ENCODE measurements at places on chromosomes 2 and 18.

GRCh38 chr2:16728351-16729136, 62.9 kb upstream of the CYRIA start:
- DNase-seq = no peak

DNA sequence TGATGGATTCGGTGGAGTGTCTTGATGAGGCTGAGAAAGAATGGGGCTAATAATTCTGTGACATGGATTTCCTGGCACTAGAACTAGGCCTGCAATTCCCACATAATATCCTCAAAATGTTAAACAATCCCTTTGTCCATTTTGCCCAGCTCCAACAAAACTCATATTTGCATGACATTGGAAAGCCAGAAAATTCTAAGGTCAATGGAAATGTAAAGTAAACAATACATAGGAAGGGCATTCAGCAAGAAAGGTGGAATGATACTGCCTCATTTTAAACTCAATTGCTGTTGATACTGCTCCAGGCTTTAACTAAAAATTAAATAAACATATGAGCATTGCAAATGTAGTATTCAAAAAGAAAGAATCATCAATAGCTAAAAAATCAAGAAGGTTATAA, 434.8 kb upstream of the SLC8A1 start:
- DNase-seq = no peak

DNA sequence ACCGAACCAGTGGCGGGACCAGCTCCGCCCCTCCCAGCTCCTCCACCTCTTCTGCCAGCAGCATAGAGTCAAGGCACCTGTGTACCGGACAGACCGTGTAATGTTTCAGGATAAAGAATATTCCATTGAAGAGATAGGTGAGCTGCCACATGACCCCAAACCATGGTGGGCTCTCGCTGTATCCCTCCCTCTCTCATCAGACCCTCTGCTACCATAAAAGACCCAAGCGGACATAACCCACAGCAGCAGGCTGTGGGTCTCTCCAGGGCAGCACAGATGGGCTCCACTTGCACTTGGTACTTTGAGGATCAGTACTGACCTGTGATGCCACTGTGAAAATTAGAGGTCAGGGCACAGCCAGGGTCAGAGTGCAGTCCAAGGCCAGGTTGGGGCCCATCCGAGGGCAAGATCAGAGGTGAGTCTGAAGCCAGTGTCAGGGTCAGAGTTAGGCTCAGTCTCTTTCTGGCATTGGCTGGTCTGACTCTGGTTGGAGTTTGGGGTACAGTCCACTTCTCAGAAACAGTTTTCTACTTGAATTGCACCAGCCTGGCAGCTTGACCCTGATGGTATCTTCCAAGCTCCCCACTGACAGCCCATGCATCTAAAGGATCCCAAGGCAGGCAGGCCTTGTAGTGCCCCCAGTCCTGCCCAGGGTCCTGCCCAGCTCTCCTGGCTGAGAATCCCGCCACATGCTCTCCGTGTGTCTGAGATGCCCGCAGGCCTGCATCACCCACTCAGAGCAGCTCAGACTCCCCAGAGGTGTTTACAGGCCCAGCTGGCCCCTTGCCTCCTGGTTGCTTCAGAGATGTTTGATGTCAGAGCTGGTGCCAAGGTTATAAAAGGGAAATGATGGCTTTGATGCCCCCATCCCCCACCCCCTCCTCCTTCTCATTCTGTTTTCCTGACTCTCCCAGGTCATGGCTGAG, 212.1 kb downstream of the DYSF start:
- no peak for DNase-seq

DNA sequence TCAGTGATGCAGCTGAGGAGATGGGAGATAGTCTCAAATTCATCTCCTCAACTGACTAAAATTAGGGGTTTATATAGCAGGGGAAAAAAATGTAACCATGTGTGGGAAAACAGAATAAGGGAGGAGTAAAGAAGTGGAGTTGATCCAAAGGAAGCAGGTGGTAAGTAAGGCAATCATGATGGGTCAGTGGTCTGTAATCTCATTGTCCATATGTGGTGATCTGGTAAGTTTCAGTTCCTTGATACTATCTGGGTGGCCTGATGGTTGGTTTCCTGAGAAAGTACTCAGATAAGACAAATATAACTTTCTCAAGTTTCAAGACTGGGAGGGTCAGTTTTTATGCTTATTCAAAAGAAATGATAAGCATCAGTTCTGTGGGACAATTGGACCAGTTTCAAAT, 312.3 kb upstream of the KCNJ3 start:
- DNase-seq = no peak

DNA sequence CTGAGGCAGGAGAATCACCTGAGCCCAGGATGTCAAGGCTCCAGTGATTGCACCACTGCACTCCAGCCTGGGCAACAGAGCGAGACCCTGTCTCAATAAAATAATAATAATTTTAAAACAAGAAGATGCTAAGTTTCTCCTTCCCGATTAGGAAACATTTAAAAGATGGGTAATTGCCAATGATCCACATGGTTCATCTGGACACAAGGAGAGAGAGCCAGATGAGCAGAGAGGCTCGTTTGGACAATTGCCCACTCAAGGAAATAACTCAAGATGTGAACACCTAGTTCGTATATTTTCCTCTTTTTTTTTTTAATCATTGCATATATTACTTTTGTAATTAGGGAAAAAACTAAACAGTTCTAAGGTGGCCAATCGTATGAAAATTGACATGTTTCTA, 3.6 kb upstream of the ACTG2 start:
- DNase-seq = no peak

DNA sequence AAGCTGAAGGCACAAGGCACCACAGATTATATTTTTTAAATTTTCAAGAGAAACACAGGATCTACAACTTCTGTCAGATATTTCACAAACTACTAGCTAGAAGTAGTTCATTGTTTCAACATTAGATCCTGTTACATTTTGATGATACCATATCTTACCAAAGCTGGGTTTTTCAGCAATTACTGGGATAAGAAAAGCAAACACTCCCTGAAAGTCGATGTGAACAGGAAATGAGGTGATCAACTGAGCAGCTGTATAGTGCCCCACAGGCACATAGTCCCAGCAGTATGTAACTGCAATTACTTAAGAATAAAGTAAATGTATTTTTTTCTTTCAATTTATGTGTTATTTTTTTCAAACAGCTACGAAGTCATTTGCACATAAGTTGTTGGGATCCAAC, 103.5 kb downstream of the DNER start:
- DNase-seq = no peak

GRCh38 chr2:124898827-124899226, 873.7 kb downstream of the CNTNAP5 start:
- no peak for DNase-seq

DNA sequence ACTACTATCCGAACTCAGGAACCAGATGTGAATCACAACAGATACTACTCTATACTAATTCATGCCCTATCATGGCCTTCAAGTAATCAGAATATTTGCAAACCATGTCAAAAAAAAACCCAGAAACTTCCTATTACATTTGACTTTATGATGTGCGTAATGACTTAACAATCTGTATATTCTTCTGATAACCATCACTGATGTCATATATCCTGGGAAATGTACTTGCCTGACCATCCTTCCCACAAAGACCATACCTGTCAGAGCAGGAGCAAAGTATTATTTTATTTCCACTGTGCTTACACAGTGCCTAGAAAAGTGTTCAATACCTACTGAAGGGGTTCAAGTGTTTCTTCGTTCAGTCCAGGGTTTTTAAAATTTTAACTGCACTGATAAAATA, 27.5 kb downstream of the PPP4R1 start:
- DNase-seq = no peak

- no peak for DNase-seq
Measured at GRCh38 chr2:70979626-70980025, 1.2 kb downstream of the ANKRD53 start.

- DNase-seq = no peak
Measured at GRCh38 chr2:23568626-23569190, 183.7 kb downstream of the KLHL29 start.

DNA sequence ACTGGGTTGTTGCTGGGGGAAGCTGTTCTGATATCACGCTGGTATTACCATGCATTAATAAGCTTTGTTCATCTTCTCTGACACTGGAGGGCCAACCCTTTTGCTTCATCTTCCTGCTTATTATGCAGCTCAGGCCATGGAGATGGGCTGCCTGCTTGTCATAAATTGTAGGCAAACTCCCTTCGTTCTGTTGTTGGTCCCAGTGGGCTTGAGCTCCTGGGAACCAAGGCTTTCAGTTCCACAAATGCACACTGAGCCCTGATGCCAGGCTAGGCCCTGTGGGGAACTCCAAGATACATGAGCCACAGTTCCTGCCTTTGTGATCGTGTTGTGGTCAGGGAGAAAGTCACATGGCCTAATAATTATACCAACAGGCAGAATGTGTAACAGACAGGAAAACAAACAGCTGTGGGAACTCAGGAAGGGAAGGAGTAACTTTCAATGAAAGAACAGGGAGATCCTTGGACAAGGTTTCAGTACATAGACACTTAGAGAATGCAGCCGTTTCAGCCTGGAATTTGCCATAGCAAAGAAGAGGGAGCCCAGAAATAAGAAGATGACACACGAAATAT, 49.0 kb upstream of the BCL2L11 start:
- peak; percentile 28 for DNase-seq

- DNase-seq = no peak
Measured at GRCh38 chr2:203185864-203186263, 53.0 kb upstream of the CYP20A1 start.

GRCh38 chr2:71306762-71307161, 24.8 kb upstream of the ZNF638 start:
- no peak for DNase-seq

DNA sequence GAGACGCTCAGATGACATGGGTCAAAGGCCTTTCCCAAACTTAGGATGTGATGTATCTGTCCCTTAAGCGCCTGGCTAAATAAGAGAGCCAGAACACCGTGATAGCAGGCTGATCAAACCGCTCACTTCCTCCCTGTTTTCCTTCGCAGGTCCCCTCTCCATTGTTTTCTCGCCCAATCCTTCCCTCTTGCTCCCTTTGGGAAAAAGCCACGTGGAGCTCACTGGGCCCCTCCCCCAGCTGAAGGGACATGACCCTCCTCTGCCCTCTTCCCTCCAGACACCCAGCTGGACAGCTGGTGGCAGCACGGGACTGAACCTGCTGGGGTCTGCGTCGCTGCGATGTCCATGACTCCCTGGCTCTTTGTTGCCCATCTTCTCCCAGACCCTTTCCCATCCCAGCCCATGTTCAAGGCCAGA, 201.7 kb downstream of the TNS1 start:
- DNase-seq = no peak

- peak; percentile 82 for DNase-seq
Measured at GRCh38 chr2:73856214-73856613, 27.5 kb downstream of the STAMBP start.

DNA sequence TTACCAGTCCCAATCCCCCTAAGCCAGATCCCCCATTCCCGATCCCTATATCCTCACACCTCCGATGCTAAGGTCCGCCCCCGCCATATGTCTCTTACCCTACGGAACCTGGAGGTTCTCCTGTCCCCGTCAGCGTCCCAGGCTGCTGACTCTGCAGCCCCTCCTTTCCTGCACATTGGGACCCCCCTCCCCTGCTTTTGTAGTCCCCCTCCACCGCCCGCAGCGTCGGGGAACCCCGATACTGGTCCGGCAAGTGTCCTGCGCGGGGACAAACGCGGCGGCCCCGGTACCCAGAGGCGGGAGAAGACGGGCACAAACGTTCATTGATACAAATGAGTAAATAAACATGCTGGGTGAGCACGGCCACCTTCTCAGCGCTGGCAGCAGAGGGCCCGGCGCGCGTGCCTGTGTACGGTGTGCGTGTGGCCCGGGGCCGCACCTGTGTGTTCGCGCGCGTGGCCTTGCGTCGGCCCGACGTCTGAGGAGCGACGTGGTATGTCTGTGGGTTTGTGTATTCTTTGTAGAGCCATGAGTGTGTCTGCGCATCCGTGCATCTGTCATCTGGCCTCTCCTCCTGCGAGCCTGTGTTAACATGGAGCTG, 2.0 kb upstream of the CYP26B1 start:
- no peak for DNase-seq

DNA sequence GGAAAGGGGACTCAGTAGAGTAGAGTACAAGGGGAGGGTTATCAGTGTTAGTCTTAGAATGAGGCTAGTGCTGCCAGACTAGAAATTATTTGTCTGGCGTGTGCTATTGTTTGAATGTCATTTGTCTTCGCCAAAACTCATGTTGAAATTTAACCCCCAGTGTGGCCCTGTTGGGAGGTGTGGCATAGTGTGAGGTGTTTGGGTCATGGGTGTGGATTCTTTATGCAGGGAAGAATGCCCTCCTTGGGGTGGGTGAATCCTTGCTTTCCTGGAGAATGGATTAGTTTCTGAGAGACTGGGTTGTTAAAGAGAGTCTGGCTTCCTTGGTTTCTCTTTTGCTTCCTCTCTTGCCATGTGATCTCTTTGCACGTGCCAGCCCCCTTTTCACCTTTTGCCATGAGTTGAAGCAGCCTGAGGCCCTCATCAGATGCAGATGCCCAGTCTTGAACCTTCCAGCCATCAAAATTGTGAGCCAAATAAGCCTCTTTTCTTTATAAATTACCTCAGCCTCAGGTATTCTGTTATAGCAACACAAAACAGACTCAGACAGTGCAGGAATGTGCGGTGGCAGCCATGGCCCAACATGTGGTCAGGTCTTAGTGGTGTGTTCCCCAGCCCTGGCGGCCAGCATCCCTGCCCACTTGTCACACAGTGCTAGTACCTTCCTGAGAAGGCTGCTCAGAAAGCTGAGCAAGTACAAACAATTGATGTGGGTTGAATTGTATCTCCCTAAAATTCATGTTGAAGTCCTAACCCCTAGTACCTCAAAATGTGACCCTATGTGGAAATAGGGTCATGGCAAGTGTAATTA, 48.4 kb upstream of the NAB1 start:
- no peak for DNase-seq

GRCh38 chr2:2828774-2829368, 497.8 kb upstream of the MYT1L start:
- no peak for DNase-seq

- DNase-seq = no peak
Measured at GRCh38 chr2:133844214-133844892, 276.1 kb upstream of the NCKAP5 start.

DNA sequence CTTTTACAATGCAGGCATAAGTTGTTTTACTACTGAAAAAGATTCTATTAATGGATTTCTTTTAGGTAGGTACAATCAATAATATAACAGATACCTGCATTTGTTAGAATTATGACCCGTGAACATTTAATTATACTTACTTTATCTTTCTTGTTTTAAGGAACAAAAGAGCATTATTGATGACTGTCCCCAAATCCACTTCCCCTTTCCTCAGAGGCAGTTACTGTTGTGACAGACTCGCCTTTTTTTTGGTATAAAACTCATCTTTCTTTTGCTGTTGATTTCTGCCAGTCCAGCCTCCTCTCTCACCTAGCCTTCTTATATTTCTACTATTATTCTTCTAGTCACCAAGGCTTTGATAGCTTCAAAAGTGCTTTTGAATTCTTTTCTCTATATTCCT, 12.1 kb downstream of the ACTR3 start:
- DNase-seq = no peak

DNA sequence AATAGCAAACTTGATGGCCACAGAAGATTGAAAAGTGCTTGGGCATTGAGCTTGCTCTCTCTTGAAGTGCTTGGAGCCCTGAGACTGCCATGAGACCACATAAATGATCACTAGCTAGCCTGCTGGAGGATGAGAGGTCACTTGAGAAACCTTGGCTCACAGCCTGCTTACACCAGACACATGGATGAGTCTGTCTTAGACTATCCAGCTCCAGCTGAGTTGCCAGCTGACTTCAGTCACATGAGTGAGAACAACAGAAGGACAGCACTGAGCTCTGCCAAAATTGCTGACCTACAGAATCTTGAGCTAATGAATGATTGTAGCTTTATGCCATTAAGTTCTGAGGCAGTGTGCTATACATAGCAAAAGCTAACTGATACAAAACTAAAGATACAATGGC, 18.1 kb downstream of the NABP1 start:
- peak; percentile 74 for DNase-seq
